ENCODE measurements at places on chromosomes 2 and 18. TPM values are rescaled to one million over a fixed set of nuclear protein-coding genes. Genes with fewer than 3 reads are reported as not detected.

The SERPINB13 gene
- total RNA-seq, result not detected

The MOB4 gene
- total RNA-seq, result 21.3 TPM

The ELOA2 gene
- total RNA-seq, result not detected

The GAREM2 gene
- 2.0 TPM for total RNA-seq

The ASB18 gene
- not detected for total RNA-seq

The MOGAT1 gene
- total RNA-seq, result 3.2 TPM

The CGREF1 gene
- 0.74 TPM for total RNA-seq

The SSB gene
- total RNA-seq, result 76.3 TPM

The CTIF gene
- 54.8 TPM for total RNA-seq

The ERMN gene
- total RNA-seq, result 0.21 TPM

The STON1 gene
- total RNA-seq, result 33.4 TPM

The CPLX4 gene
- not detected for total RNA-seq

The ZSWIM2 gene
- not detected for total RNA-seq

The GALNT5 gene
- total RNA-seq, result 33.9 TPM

The AMER3 gene
- total RNA-seq, result not detected

The ANKRD62 gene
- 0.27 TPM for total RNA-seq

Data from lower lobe of right lung (tissue), 2 donors.